ENCODE measurements at places on chromosomes 5 and 9.

- no peak for DNase-seq
Measured at GRCh38 chr5:88555674-88556073, 287.0 kb upstream of the TMEM161B start.

DNA sequence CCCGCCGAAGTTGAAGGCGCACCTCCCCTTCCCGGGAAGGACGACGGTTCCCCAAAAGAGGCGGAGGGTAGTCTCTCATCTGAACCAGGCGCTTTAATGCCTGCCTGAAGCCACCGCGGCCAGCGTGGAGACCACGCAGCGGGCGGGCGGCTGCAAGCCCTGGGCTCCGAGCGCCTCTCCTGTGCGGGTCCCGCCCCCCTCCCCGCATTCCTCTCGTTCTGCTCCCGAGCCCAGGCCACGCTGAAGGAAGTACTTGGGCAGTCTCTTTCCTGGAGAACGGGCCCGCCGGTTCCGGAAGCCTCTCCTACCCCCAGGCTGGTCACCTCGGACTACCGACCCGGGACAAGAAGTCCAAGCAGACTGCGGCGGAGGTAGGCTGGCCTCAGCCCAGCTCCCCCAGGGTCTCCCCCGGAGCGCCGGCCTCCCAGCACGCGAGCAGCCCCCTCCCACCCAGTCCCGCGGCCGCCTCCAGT, 571 bp downstream of the PPIC start:
- DNase-seq: no peak

- no peak for DNase-seq
Measured at GRCh38 chr9:107309271-107309670, 26.2 kb downstream of the RAD23B start.

DNA sequence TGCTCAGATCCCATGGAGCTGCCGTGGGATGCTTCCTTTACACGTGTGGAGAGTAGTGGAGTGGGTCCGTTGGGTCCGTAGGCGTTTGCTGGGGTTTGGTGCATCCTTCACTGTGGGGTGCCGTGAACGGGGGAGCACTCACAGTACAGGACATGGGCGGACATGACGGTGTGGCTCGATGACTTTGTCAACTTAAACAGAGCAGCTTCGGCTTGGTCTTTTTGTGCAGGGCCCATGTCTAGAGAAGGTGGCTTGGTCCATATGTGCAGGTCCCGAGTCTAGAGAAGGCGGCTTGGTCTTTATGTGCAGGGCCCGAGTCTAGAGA, 26.4 kb upstream of the EXOC3 start:
- no peak for DNase-seq

- DNase-seq: no peak
Measured at GRCh38 chr9:98989036-98990000, 45.6 kb downstream of the COL15A1 start.

DNA sequence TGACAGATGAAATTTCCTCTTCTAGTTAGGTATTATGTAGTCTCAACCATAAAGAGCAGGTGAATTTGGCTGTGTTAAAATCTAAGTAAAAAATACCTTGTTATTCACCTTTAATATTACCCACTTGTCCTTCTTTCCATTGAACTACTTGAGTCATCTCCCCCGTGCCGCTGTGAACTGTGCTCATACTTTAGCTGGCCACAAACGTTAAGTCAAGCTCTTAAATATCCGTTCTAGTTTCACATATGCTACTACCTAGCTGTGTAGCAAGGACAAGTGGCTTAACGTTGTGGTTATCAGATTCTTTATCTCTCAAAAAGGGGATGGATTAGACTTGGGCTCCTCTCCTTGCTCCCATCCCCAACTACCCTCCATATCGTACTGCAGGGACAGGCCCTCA, 110.4 kb downstream of the EFNA5 start:
- no peak for DNase-seq

DNA sequence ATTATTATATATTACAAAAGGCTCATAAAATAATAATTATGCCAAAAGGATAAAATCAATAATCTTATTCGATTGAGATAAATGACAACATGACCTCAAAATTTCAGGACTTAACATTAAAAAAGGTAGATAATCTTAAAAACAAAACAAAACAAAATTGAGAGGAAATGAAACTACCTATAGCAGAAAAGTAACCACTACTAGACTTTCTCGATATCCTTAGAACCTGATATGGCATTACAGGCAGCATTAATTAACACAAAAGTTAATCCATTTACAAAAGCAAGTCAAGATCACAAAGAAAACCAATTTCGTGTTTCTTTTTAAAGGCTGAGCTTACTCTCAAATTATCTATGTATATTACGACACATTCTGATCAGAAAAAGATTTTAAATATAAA, 29.9 kb downstream of the TMEM161B start:
- DNase-seq: no peak

DNA sequence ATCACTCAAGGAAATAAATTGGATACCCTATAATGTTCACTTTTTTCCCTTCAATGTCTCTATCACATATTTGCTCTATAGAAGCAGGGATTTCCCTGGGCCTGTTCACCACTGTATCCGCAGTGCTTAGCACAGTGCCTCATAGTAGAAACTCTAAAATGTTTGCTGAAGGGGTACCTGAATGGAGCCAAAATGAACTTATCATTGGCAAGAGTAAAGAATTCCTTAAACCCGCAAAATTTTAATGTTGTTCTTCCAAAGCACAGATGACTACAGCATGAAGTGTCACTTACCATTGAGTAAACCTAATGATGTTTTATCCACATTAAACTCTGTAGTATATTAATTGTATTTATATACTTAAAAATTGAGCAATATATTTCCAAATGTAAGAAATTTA, 96.1 kb downstream of the JAKMIP2 start:
- no peak for DNase-seq

DNA sequence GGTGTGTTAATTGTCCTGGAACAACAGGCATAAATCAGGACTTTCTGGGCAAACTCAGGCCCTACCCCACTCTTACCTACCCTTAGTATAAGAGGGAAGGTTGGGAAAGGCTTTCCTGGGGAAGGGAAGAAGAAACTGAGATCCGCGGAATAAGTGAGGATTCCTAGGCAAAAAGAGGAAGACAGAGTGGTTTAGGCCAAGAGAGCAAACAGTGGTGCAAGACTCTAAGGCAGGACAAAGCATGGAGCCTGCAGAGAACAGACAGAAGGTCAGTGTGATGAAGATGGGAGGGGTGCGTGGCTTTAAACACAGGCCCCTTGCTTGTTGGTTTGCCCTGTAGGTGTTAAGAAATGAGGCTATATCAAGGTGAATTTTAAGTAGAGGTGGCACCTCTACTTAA, 69.4 kb downstream of the TMC1 start:
- no peak for DNase-seq

DNA sequence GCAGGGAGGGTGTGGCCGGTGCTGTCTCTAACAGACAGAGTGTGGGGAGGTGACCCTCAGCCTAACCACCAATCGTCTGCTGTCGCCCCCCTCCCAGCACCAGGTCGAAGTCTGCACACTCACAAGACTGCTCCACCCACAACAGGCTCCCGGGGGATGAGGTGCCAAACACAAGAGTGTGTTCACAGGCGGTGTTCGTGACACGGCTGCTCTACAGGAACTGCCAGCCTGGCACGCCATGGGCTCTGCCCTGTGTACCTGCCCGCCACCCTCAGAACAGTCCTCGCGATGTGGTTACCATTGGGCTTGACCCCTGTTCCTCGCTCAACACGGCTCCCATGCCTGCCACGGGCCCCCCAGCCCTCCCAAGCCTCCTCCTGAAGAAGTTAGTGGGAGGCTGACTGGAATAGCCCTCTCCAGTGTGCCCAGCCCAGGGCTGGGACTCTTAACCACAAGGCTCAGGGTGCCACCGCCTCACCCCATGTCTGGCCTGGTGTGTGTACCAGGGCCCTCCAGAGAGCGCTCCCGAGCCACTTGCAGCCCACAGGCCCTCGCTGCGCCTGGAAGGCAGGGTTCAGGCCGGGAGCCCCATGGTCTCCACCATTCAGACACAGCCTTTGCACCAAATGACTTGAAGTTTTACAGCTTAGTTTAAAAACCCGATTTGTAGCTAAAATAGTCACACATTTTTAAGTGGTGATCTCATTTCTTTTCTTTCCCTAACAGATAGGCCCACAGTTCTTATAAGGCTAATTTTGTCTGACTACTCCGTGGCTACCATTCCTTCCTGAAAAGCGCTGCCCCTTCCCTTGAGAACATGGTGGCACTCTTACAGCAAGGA, 102.5 kb downstream of the CAMSAP1 start:
- no peak for DNase-seq

- no peak for DNase-seq
Measured at GRCh38 chr9:84932915-84933527, 263.5 kb downstream of the NTRK2 start.
